ENCODE measurements at places on chromosomes 1 and 21.

DNA sequence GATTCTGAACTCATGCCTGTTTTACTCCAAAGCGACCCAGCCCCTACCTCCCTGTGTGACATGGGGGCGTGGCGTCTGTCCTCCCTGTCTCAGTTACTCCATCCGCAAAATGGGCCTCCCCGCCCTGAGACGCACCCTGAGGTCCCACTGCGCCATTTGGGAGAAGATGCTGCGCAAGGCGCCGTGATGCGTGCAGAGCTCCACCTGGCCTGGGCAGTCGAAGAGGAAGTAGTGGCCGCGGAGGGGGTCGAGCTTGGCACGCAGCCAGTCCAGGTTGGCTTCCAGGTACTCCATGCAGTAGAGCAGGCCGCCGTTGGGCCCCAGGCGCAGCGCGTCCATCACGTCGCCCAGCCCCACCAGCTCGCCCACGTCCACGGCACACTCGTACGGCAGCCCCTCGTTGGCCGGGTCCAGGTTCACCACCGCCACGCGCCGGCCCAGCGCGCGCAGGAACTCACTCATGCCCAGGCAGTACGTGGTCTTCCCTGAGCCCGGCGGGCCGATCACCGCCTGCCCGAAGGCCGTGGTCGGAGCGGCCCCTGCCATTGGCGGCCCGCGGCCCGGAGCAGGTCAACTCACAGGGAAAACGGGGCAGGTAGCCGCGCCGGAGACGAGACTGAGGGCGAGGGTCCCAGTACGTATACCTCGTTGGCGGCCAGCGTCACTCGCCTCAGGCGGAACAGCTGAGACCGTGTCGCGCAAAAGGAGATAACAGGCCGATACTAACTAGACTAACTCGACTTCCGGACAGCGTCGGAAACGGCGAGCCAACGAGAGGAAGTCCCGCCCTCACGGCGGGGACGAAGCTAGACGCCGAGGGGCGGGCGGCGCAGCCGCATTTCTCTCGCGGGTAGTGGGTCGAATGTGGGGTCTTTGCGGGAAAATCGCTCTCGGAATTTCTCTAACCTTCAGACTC is at the start of gene GPN2:
Gene GPN2, minus strand, starts transcription at position 733 of the 916 bp plus-strand sequence. Its CDS starts 187 bp downstream, at position 546.
- DNase-seq: peak; percentile 51

DNA sequence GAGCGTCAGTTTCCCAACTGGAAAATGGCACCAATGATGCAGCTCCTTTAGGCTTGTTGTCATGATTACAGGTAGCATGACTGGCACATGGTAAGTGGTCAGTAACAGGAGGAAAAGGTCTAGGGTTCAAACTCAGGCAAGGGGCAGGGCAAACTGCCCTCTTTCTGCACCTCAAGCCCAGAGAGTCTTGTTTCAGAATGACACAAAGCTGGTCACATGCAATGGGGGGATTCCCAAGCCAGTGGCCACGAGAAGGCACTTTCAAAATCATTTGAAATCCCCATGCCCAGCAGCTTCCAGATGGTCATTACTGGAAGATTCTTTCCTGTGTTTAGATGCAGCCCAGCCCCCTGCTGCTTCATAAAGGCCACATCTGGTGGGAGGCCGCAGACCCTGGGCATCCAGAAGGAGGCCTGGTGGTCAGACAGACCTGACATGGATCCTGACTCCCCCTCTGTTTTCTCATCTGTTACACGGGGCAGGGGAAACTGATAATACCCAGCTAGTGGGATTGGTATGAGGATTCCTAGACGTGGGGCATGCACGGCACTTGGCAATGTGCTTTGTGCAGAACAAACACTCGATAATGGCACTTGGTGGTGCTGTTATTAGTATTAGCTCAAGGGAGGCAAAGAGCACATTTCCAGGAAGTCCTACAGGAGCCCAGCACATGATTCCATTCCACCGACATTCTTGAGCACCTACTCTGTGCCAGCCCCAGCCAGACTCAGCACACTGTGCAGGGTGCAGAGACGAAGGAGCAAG is 6.9 kb upstream of the PLA2G2D start:
- DNase-seq: no peak

- DNase-seq: no peak
Observed at GRCh38 chr1:171038284-171038683, 52.4 kb upstream of the FMO3 start.

DNA sequence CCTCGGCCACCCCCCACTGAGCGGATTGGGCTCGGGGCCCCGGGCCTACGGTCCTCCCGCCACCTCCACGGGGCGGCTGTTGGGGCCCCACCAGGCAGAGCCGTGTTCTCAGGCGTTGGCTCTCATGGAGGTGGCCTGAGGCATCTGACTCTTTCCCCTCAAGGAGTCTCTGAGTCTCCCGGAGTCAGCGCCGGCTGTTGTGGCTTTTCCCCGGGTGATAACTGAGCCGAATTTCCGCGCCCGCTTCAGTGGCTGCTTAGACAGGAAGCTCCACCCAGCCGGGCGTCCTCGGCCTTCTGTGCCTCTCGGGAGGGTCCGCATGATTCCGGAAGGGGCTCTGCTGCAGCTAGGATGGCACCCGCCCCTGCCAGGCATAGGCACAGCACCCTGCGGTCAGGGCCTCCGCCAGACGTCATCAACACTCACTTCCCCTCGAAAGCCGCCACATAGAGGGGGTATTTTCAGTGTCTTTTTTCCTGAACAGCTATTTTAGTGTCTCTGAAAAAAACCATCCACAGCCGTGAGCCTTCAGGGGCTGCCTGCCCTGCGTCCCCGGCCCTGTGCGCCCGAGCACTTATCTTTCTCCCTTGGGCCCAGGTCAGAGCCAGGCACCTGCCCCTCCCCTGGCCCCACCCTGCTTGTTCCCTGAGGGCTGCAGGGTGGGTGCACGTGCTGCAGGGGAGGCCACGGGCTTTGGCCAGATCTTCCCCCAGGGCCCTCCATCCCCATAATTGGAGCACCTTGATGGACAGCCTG is 72.9 kb downstream of the SKI start:
- peak; percentile 54 for DNase-seq

GRCh38 chr21:36966821-36967768 is 626 bp upstream of the HLCS start:
- no peak for DNase-seq

GRCh38 chr1:113137563-113137962 is 64.6 kb downstream of the LRIG2 start:
- DNase-seq: no peak

DNA sequence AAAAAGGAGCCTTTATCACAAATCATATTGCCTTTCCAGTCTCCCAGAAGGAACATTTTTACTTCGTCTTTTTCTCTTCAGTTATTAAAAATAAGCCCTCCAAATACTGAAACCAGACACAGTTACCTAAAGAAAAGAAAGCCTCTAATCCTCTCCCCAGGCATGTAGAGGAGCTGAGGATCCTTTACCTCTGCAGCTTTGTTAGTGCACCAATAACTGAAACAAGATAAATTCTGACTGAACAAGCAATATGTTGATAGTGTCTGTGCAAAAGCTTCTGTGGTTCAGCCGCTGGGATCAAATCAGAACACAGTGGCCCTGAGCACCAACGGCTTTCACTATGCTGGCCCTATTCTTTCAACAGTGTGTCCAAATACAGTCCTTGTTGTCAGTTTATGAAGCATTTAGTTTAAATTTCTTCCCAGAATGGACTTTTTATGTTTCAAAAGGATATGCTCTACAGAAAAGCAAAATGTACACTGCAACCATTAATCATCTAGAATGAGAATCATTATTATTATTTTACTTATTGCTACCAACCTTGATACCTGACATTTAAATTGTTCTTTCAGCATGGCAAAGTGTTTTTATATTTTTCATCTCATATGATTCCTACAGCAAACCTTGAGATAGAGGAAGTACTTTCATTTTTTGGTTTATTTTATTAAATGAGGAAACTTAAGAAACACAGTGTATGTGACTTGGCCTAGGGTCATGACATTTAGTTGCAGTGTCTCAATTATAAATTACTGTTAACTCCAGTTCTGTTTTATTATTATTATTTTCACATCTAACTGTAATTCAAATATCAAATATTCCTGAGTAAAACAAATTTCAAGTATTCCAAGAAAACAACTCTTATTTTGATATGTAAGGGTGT is 217.9 kb downstream of the NEGR1 start:
- no peak for DNase-seq

DNA sequence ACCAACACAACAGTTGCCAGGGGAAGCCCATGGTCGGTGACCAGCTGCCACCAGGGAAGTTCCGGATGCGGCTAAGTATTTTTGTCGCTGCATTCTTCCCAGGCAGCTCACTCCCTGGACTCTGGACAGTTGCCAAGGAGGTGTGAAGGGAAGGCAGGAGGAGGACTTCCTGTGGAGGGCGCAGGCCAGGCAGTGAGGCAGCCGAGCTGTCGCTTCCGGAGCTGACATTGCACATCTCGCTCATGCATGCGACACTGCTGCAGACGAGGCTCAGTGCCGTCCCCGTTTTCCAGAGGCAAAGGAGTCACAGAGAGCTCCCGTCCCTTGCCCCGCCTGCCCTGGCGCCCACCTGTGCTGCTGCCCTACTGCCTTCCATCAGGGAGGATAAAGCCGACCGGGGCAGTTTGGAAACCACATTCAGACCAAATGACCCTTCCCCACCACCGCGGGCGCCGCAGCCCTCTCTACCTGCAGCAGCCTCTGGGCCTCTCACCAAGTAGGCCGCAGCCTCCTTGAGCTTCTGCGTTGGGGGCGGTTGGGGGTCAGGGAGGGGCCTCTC is 81.4 kb downstream of the NENF start:
- DNase-seq: no peak

- DNase-seq: no peak
Observed at GRCh38 chr1:70909262-70909822, 138.3 kb downstream of the PTGER3 start.

DNA sequence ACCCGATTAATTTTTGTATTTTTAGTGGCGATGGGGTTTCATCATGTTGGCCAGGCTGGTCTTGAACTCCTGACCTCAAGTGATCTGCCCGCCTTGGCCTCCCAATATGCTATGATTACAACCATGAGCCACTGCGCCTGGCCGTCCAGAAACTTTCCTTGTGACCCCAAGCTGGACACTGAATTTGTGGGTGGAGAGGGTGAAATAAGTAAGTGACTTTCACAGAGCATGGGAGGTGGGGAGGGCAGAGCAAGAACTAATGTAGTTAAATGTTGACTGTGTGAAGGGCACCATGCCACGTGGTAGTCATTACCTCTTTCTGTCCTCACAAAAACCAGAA is 2.7 kb upstream of the UTP11 start:
- no peak for DNase-seq

GRCh38 chr1:145961109-145961424 is 3.2 kb upstream of the LIX1L start:
- DNase-seq: no peak

DNA sequence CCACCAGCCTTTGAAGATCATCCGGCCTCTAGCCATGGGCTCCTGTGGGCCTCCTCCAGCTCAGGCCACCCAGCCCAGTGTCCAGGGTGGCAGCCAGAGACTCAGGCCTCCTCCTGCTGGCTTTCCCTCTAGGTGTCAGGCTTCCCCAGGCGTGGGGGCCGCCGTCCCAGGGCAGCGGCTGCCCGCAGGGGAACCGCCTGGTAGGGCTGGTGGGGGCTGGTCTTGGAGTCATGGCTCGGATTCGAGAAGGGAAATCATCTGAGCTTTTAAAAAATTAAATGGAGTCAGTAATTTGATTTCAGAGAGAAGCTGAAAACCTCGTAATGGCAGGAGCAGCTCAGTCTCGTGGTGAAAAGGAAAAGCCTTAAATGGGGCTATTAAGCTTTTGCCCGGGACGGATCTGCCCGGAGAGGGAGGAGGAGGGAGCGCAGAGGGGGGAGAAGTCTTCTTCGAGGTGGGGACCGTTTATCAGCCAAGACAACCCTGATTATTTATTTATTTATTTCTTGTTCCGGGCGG is 66.4 kb upstream of the TARDBP start:
- no peak for DNase-seq

DNA sequence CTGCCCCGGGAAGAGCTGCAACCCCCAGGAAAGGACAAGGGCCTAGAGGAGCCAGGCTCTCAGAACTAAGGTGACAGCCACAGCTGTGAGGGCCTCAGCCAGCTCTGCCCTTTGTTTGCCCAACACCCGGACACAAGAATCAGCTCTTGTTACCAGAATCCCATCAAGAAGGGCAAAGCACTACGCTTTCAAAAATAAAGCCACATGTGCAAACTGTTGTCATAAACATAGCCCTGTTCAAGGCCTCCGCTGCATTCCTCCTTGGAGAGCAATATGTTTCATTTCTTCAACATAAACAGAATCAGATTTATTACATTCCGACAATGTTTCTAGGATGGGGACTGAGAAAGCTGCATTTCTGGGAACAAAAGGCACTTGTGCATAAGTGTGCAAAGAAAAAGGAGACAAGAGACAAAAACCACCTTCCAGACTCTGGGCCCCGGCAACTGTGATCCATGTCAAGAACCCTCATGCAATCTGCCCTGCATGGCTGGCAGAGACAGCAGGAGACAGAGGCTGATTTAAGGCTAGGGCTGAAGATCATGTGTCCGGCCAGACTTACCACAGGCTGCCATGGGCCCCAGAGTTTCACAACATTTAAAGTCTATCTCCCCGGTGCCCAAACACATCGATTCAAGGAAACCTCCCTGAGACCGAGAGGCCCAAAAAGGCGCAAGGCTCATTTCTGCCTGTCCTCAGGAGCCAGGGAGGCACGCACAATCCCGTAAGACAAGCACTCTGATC is 71.0 kb downstream of the SSBP3 start:
- no peak for DNase-seq

DNA sequence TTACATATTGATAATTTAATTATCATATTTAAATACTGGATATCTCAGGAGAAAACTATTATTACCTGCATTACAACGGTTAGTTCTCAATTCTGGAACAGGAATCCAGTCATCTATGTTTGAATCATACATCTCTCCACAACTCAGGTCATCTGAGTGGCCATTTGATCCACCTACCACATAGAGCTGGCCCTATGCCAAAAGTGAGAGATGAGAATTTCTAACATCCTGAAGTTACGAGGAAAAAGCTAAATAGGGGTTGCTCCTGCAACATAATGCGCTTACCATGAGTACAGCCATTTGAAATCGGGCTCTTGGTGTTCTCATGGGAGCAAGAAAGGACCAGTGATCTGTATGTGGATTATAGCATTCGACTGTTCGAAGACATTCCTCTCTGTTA is 16.9 kb downstream of the IVNS1ABP start:
- no peak for DNase-seq

DNA sequence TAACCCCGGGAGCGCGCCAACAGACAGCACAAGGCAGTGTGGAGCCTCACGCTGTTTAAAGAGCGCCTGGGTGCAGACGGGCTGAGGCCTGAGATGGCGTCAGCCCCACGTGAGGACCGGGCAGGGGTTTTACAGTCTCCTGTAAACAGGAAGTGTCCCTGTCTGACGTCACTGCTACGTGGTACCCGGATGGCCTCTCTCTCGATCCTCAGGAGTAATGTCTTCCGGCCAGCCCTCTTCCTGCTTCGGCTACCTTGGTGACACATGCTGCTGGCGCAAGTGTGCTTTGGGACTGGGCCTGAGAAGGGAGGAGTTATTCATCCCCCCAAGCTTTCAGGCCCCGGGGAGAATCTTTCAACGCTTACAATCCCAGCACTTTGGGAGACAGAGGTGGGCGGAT is 41.2 kb downstream of the CNST start:
- DNase-seq: no peak

DNA sequence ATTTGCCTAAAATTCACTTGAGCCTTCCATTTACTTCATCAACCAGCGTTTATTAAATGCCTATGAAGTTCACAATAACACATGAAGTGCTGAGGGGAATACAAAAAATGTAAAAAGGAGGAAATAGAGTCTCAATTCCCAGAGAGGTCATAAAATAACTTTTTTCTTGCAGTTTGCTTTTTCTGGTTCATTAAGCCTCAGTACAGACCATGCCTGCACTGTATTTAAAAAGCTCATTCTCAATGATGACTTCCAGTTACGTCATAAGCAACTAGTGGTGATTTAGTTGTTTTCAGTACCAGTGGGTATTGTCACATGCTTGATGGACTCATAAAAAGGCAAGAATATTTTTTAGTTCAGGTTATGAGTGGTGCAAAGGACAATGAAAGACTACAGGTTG is 160.1 kb upstream of the UBE2U start:
- no peak for DNase-seq

All from stimulated activated CD4-positive, alpha-beta T cell treated with anti-CD3 and anti-CD28 coated beads, Interleukin-15, amount 100 ng/mL, for 1 hour (primary cell).